ENCODE measurements at places on chromosomes 4 and X.

DNA sequence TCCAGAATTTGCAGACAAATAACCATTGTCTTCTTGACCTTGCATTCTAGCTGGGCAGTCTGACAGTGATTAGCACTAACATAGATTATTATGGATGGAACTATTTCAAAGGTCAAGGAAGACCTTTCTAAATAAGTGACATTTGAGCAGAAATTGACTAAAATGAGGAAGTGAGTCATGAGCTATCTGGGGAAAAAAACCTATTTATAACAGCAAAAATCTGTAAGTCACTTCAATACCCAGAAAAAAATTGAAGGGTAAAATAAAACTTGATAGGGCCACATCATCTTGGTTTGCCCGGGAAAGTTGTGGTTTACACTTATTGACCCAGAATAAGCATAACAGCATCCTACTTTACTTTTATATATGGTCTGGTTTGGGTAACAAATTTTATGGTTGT lies 414.6 kb upstream of the HS3ST1 start:
- no peak for DNase-seq

DNA sequence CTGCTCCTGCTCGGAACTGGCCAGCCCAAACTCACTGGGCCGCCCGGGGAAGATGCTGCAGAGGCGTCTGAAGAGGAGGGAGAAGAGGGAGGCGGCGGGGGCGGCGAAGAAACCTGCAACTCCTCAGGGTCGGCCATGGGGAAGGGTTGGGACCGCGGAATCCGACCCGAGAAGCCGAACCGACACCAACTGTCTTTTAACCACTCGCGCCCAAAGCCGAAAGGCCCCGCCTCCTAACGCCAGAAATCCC lies at the start of gene C4orf46:
Gene C4orf46, minus strand, starts transcription at position 223 of the 250 bp plus-strand sequence. Its CDS starts 86 bp downstream, at position 137.
- DNase-seq, result no peak

DNA sequence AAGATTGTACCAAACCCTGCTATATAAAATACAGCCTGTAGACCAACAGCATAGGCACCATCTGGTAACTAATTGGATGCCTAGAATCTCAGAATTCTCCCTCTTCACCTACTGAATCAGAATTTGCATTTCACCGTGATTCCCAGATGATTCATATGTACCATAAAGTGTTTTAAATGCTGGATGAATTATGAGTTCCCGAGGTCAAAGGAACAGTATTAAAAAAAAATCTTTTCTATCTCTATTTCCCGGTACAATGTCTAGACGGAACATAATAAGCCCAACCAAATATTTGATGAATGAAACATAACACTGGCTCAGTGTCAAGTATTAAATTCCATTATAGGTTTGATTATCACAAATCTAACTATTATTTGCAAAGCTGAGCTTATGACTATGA lies 280.0 kb downstream of the ANKRD50 start:
- no peak for DNase-seq

DNA sequence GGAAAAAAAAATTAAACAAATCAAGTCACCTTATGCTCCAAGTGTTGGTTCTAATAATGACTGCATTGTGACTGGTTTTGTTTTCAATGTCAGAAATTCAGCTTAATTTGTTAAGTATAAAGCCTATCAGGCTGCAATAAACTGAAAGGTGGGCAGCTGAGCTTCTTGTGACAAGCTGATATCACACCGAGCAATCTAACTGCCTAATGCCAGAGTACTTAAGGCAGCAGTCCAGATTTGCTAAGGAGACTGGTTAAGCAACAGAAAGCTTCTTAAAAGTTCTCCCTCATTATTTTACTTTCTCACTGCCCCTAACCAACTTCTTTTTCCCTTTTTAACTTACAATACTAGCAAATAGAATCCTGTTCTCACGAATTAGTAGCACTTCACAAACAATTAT lies 201.0 kb downstream of the MAB21L2 start:
- no peak for DNase-seq

DNA sequence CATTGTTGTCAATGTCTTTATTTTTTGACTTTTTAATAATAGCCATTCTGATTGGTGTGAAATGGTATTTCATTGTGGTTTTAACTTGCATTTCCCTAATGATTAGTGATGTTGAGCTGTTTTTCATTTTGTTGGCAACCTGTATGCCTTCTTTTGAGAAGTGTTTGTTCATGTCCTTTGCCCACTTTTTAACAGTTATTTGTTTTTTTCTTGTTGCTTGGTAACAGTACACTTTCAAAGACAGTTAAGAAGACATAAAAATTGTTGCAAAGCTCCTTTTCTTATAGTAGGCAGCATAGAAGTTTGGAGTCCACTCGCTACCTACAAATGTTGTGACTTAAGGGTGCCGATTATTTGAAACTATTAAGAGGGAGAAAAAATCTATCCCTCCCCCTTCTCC lies 48.7 kb upstream of the SLC7A11 start:
- DNase-seq, result no peak

DNA sequence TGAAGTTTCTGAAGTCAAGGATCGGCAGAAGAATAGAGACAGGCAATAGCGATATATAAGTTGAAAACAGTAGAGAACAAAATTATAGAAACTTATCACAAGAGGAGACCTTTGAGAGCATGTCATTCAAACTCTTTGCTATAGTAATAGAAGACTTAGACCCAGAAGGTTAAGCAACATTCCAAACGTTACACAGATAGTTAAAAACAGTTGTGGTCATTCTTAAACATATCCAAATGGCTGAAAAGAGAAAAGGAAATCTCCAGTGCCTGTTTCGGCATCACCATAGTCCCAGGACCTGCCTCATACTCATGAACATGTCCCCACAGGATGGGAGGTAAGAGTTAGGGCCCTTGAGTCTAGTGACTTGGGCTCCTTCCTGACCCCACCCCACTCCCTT lies 258.1 kb upstream of the NOCT start:
- no peak for DNase-seq

DNA sequence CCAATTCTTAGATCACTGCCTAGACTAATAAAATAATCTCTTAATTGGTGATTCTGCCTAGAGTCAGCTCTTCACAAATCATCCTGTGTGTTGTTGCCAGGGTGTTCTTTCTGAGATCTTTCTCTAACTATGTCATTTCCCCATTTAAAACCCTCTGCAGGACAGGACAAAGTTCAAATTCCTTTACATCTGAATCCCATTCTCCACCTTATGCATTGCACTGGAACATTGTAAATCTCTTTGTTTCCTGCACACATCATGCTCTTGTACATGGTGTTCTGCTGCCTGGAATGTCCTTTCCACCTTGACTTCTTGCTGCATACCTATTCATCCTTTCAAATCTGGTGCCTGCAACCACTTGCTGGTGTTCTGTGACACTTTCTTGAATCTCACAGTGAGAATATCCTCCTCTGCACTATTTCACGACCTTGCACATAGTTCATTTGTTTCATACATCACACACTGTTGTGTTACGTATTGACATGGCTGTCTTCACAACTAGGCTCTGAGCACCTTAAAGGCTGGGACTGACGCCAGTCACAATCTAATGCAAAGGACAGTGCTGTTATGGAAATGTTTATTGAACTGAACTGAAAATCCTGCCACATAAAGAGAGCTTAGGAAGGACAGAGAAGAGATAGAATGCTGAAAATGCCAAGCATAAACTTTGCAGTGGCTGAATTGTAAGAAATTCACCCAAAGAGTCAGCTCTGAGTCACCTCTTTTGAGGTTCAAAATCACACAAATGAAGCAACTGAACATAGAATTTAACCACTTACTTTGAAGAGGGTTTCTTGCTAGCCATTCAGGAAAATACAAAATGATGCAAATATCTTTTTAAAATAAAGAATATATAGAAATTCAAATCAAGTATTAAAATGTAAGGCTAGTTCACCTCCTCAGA lies 26.4 kb upstream of the SMIM14 start:
- DNase-seq, result no peak

- DNase-seq, result no peak
Measured at GRCh38 chr4:2417226-2417764, 1.1 kb downstream of the ZFYVE28 start.

GRCh38 chr4:93030670-93031069 lies 726.9 kb downstream of the GRID2 start:
- DNase-seq, result no peak

GRCh38 chrX:52819788-52820187 lies 8.7 kb downstream of the XAGE5 start:
- DNase-seq, result no peak

DNA sequence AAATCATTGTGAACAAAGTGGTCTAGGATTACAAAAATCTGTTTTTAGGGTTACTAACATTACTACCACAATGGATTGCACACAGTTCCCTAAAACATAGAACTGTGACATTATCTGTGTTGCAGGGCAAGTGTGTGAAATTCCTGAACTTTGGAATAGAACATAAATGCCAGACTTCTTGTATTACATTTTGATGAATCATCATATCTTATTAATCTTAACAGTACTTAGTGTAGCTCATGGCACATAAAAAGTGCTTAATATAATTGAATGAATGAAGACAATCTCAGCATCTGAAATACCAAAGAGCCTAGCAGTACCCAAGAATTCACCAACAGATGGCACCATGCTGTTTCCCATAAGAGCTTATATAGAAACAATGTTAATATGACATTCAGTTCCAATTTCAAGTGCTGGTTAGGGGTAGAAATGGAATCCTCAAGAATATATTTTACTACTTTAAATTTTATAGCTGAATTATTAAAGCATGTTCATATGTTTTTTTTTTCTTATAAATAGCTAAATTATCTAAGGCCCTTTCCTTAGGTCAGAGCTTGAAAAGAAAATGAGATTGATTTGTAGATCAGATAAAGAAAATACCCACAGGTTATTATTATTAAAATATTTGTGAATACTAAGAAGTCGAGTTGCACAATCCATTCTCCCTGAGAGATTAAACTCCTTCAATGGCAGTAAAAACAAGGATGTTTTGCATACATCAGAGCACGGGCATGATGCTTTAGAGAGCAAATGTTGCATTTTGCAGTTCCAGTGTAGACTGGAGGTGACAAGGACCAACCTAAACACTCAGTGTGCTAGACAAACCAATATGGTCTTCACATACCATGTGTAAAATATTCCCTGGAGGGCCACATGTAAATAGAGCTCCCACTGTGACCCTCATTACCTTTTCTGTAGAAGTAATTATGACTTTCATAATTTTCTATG lies 25.7 kb upstream of the SHISA3 start:
- DNase-seq, result no peak

DNA sequence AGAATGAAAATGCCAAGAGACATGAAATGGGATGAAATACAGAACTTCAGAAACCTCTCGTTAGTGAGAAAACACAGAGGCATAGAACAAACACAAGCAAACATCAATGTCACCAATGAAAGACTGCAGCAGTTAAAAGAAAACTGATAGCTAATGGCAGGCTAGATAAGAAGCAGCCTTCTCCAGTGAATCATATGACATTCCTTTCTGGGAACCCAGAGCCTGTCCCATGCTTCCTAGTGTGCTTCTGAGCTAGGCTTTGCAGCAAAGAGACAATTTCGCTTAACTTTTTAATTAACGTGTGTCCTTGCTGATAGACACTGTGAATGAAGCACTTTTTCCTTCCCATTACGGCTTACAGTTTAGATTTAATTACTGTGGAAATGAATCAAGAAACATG lies 444.6 kb downstream of the IL15 start:
- DNase-seq, result no peak

DNA sequence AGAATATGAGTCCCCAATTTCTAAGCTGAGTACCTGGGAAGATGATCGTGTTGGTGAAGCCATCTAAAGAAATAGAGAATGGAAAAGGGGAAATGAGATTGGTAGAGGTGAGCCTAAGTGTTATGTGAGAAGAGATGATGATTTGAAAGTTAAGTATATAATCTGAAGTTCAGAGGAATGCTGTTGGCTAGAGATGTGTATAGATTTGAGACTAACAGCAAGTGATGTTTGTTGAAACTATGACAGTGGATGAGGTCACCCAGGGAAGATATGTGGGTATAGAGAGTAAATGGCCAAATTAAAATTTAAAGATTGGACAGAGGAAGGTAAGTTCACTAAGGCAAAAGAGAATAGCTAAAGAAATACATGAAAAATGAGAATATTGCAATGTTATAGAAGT lies 324.2 kb downstream of the MAPK10 start:
- DNase-seq, result no peak

GRCh38 chr4:94728056-94728766 lies 29.5 kb upstream of the BMPR1B start:
- no peak for DNase-seq

- no peak for DNase-seq
Measured at GRCh38 chr4:63728480-63729177, 680.6 kb downstream of the TECRL start.

GRCh38 chr4:5128569-5128968 lies 77.3 kb downstream of the STK32B start:
- DNase-seq, result no peak

GRCh38 chr4:82217986-82218715 lies 155.6 kb downstream of the HNRNPD start:
- no peak for DNase-seq

GRCh38 chrX:12292996-12293765 lies 154.9 kb downstream of the FRMPD4 start:
- DNase-seq, result no peak

- no peak for DNase-seq
Measured at GRCh38 chrX:13076176-13076961, 31.9 kb upstream of the FAM9C start.

- DNase-seq, result no peak
Measured at GRCh38 chr4:182219411-182220056, 23.7 kb upstream of the TENM3 start.

DNA sequence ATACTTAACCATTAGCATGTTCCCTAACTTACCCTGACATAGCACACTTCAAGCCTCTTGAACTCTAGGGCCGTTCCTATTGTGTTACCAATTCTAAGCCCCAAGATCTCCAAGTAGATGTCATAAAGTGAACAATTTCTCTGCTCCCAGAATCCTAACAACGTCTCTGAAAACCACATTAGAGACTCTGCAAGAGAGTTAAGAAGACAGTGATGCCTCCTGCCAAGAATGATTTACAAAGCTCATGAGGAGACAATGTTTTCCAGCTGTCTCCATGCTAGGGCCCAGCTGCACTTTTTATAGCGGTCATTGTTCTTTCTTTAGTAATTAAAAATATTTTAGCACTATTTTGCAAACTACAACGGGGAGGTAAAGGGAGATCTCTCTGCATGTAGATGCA lies 358.4 kb downstream of the PPP3CA start:
- DNase-seq, result no peak

GRCh38 chrX:152913346-152913745 lies 15.5 kb downstream of the ZNF185 start:
- no peak for DNase-seq

DNA sequence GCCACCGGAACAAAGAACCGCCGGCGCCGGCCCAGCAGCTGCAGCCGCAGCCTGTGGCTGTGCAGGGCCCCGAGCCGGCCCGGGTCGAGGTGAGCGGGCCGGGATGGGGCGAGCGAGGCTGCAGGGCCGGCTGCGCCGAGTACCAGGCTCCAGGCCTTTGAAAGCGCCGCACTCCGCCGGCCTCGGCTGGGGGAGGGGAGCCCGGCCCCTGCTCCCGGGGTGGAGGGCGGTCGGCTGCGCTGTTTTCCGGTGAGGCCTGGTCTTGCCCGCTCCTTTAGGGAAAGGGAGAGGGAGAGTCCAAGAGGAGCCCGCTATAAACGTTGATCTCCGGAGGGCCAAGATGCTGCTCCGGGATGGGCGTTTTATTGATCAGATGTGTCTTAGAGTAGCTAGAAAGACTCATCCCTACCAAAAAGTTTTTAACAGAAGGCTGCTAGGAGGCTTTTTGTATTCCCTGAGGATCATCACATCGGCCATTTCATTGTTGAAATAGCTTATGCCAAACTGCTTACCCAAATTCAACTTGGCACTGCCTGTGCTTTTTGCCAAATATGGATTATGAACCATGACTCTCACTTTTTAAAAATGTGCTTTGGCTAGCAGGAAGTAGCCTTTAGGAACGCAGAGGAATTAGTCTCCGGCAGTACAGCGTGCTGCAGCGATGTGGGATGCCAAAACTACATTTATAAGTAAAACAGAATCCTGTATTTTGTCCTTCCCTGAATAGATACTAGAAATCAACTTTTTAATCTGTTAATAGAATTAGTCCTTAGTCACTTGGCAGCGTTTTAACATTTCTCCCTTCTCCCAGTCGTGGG lies 760 bp downstream of the TMEM165 start:
- DNase-seq, result peak; percentile 27
